ENCODE measurements at places on chromosomes 6 and 20.

GRCh38 chr6:48212501-48212900 lies 101.5 kb upstream of the PTCHD4 start:
- no peak for DNase-seq

DNA sequence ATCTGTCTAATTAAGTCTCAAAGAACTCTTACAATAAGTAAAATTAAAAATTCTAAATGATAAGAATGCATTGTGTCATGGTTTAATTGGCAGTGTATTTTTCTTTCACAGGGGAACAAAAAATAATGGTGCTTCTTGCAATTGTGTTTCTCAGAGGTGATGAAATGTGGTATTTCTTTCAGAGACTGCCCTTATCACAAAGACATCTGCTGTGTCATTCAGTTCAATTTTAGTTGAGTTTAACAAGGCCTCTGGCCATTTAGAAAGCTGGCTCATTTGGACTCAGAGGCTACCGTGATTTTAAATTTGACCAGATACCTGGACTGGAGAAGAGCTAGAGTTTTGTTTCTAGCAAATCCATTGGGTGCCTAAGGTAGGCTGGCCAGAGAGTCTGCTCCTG lies 23.6 kb upstream of the ZNF831 start:
- DNase-seq = no peak

GRCh38 chr20:9092655-9093054 lies 23.8 kb downstream of the PLCB4 start:
- DNase-seq = no peak

DNA sequence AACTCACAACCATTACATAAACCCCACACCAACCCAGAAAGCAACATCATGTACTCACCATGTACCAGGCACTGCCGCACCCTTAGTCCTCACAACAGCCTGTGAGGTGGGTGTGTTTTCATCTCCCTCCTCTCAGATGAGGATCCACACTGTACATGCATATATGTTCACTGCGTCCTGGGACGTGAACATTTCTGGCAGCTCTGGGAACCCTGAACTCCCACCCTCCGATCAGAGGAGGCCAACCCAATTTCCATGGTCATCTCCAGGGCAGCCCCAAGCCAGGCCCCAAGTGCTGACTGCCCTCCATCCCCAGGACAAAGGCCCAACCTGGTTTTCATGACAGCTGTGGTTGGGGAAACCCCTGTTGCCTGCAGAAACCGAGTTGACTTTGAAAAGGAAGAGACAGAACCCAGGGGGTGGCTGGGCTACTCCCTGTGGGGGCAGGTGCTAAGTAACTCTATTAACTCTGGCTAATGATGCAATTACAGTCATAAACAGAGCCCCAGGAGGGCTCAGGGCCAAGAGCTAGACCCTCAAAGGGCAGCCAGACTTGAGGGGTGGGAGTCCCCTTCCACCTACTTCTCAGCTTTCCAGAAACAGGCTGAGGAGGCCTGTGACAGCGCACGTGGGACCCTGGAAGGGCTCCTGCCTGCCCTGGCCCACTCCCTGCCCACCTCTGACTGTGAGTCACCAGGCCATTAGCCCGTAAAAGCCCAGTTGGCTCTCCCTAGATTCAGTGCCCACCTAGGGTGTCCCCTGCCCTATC lies 2.6 kb downstream of the TFEB start:
- peak; percentile 69 for DNase-seq

GRCh38 chr20:63136296-63136695 lies 79.6 kb downstream of the YTHDF1 start:
- no peak for DNase-seq

DNA sequence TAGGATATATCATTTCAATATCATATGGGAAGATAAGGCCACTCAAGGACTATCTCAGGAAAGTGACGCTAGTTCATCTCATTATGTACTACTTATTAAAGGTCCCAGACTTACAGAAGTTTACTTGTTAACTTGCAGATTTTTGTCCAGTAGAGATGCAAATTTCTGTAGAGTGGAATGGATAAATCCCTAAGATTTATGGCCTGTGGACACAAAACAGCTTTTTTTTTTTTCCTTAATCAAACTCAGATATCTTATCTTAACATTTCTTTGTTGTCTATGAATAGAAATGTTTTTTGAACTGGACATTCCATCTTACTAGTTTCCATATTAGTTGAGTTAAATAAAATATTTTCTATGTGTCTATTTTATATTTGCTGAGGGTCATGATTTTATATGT lies 110.5 kb upstream of the MAP7 start:
- no peak for DNase-seq

GRCh38 chr6:159959976-159960384 lies 8.9 kb upstream of the IGF2R start:
- DNase-seq = no peak

DNA sequence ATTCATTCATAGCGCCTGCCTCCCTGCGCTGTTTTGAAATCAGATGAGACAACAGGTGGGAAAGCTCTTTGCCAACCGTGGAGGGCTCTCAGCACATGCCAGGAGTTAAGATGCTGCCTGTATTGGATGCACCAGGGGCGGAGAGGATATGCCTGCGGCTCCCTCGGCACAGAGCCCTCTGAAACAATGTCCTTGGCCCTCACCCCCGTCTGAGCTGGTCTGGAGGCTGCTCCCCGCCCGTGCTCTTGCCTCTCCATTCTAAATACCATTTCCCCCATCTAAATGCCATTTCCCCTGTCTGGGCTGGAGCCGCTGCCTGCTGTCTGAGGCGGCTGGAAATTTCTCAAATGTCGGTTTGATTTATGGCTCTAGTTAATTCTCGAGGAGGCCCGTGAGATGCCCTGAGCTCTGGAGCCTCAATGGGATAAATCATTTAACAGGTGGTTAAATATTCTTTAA lies 50.8 kb upstream of the MLN start:
- DNase-seq = no peak

GRCh38 chr6:166638573-166638964 lies 11.5 kb upstream of the RPS6KA2 start:
- DNase-seq = no peak

GRCh38 chr20:1509237-1509636 lies 18.0 kb upstream of the SIRPB2 start:
- DNase-seq = peak; percentile 52

DNA sequence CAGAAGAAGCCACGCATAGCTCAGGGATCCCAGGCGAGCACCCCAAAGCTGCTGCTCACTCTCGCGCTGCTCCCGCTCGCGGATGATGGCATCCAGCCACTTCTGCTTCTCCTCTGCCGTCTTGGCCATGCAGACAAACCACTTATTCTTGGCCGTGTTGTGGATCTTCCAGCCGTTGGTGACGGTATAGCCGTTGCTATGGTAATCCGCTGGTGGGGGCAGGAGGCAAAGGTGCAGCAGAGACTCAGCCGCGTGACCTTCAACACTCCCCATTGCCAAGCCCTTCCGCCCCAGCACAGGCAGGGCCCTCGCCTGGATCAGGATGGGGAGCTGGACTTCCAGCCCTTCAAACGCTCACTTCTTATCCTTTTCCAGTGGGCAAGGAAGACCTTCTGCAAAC lies 136.9 kb downstream of the PREX1 start:
- DNase-seq = no peak

DNA sequence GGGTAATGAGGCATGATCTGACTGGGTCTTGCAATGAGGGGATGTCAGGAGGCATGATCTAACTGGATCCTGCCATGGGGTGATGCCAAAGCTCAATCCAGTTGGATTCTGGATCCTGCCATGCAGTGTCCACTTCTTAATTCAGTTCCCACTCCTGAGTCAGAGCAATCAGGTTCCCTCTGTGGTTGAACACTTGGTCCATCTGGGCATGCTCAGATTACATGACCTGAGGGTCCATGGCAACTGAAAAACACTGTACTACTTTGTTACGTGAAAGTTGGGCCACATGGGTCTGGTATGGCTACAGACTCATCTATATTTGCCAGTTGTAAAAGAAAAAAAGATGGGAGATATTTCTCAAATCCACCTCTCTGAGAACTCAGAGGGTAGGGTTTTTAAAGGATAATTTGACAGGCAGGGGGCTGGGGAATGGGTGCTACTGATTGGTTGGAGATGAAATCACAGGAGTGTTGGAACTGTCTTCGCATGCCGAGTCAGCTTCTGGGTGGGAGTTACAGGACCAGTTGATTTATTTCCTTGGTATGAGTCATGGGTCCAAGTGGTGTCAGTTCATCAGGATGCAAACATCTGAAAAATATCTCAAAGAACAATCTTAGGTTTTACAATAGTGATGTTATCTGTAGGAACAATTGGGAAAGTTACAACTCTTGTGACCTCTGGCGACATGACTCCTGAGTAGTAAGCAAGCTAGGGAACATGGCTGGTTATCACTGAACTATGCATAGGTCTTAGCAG lies 21.6 kb downstream of the C6orf163 start:
- DNase-seq = no peak

GRCh38 chr20:14422892-14423291 lies 85.5 kb upstream of the FLRT3 start:
- DNase-seq = no peak

GRCh38 chr6:131784561-131784960 lies 23.3 kb upstream of the ENPP1 start:
- no peak for DNase-seq

- DNase-seq = no peak
These were observed 209.3 kb upstream of the TAB2 start for GRCh38 chr6:149108038-149108748.

GRCh38 chr20:33770005-33770404 lies 38.2 kb downstream of the ZNF341 start:
- DNase-seq = no peak

- DNase-seq = no peak
These were observed 1355.0 kb upstream of the MAP3K7 start for GRCh38 chr6:91941838-91942237.

DNA sequence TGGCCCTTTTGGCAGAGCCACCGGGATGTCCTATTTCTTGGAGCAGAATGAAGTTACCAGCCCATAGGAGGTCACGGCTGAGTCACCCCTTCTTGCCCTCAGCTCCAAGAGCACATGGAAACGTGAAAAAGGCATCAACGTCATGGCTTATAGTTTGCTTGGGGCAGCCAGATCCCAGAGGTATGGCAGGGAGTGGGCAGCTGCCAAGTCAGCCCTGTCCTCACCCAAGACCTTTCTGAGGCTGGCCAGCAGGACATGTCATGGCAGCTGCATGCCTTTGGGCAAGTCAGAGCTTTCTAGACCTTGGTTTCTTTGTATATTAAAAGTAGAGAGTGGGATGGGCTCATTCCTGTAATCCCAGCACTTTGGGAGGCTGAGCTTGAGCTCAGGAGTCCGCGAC lies 8.2 kb upstream of the MDFI start:
- no peak for DNase-seq

DNA sequence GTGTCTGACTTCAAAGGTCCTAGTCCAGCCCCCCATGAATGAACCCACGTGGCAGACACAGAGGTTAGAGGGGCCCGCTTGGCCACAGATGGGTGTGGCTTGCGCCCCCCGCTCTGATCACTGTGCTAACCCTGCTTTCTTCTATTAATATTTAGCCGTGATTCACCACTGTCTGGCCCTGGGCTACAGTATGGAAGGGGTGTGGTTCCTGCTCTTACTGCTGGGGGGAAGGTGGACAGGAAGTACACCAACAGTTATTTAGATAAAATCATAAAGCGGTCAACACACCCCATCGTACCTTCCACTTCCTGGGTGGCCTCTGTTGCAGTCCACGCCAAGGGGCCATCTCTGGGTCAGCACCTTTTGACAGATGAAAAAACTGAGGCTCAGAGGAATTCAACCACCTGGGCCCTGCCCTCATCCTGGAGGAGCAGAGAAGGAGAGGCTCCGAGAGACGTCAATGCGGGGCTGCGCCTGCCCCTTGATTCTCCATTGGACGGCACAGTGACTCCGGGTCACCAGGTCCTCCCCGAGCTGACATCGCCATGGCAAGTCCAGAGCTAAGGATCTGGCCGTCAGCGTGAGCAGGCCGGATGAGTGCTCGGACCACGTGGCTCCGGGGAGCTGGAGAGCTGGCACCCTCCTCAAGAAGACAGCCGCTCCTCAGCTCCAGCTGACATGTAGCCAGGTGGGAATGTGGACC lies 206.3 kb downstream of the PREX1 start:
- DNase-seq = no peak

DNA sequence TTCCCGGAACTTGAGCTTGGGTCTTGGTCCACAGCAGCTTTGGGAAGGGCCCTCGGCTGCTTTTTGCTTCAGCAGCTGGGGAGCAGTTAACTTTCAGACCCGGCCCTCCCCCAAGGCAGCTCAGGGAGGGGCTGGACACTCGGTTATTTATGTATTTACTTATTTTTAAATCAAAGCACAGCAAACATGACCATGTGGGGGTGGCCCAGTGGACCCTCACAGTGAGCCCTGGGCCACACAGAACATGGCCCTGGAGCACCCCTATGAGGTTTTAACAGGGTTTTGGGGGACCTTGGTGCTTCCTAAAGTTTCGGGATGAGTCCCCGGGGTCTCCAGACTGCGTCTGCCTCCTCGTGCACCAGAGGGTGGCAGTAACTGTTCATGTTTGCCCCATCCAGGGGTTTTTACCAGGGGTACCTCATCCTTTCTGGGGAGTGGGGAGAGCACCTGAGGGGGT lies 26.6 kb upstream of the NPBWR2 start:
- DNase-seq = no peak

DNA sequence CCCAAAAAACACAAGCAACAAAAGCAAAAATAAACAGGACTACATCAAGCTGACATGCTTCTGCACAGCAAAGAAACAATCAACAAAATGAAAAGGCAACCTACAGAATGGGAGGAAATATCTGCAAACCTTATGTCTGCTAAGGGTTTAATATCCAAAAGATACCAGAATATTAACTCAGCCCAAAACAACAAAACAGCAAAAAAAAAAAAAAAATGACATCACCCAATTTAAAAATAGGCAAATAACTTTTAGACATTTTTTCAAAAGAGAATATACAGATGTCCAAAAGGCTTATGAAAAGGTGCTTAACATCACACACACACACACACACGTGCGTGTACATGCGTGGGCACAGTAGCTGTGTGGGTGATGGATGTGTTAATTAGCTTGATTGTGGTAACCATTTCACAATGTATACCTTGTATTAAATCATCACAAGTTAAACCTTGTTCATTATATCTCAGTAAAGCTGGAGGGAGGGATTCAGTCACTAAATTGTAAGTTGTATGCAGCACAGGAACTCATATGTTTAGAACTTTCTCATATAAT lies 52.4 kb downstream of the QKI start:
- DNase-seq = no peak

- no peak for DNase-seq
These were observed 142.1 kb upstream of the PDE10A start for GRCh38 chr6:165805067-165805555.

- DNase-seq = no peak
These were observed 26.7 kb downstream of the HCK start for GRCh38 chr20:32078791-32079190.

DNA sequence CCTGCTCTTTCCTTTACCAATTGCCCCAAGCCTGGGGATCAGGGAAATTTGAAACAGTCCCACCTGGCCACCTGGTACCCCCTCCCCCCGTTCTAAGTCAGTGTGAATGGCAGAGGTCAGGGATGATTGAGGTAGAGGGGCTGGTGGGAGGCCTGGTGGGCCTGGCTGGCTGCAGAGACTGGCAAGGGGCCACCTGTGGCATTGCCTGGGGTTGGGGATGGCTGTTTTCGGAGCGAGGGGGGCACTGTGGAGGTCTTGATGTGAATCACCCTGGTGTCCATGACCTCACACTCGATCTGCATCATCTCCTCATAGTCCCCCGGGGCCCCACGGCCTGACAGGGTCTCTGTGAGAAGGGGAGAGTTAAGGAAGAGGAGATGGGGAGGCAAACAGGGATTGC lies 6.5 kb upstream of the TNXB start:
- no peak for DNase-seq

GRCh38 chr6:150719831-150720230 lies 120.1 kb downstream of the PLEKHG1 start:
- DNase-seq = no peak
